ENCODE measurements at places on chromosomes 2 and 18.

DNA sequence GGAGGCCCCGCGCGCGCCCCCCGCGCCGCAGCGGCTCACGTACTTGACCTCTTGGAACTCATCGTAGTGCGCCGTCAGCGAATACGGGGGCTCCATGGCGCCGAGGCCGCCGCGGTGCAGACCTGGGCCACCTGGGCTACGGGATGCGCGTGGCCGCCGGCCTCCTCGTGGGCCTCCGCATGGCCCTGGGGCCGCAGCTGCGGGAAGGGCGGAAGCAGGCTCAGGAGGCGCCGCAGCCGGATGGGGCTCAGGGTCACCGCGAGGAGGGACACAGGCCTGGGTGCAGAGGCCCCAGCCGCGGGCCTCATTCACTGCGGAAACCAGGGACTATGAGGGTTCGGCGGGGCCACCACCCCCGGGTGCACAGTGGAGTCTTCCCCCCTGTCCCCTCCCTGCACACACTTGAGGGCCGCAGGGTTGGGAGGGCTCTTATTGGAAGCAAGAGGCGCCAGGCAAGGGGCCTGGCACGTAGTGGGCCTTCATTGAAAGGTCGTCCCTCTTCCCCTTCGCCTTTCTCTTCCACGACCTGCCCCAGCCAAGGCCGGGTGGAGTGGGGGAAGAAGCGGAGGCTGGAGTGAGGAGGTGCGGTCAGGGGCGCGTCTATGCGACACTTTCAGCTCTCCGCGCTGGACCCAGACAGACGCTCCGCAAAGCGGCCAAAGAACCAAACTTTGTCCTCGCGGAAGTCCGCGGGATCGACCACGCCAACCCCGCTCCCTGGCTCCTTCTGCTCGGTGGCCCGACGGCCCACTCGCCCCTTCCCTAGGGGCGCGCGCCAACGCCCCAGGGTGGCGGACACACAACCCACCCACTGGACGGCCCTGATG lies 863 bp downstream of the ECEL1 start:
- DNase-seq: no peak

GRCh38 chr2:149597668-149598326 lies 10.2 kb upstream of the MMADHC start:
- peak; percentile 71 for DNase-seq

DNA sequence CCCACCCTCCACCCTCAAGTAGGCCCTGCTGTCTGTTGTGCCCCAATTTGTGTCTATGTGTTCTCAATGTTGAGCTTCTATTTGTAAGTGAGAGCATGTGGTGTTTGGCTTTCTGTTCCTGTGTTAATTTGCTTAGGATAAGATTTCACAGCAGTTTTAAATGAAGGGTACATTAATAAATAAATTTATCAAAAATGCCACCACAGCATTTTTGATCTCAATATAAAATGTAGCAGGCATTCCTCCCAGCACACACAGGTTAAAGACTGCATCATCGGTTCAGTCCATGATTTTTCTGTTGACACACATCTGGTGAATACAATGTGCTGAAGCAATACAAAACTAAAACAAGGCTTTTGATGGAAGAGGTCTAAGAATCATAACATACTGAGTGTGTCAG lies 412.0 kb upstream of the LYPD1 start:
- DNase-seq: no peak

DNA sequence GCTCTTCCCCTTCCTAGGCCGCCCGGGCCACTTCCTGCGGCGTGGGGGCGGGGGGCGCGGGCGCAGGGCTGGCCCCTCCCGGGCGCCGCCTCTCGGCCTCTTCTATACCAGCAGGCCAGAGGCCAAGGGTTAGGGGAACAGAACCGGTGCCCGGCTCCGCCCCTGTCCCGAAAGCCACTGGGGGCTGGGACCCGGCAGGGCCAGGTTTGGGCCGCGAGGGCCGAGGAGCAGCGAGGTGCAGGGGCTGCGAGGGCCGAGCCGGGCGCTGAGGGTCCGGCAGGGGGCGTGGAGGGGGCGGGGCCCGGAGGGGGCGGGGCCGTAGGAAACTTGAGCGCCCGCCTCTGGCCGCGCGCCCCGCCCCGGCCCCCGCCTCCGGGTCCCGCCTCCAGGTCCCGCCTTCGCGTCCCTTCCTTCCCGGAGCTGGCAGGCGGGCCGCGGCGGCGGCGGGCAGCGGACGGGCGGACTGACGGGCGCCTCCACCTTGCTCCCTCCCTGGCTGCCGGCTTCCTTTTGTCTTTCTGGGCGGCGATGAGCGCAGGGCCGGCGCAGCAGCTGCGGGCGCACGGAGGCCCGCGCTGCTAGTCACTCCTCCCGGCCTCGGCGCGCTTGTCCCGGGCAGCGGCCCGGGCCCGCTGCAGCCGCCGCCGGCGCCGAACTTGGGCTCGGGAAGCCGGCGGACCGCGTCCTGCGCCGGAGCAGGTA lies at the start of gene HPCAL1:
HPCAL1 (plus strand) TSS at position 426 of the 702 bp plus-strand sequence. CDS start 116,854 bp downstream, outside the sequence.
- DNase-seq: peak; percentile 26

GRCh38 chr2:196274387-196274809 lies 103.0 kb upstream of the STK17B start:
- no peak for DNase-seq

DNA sequence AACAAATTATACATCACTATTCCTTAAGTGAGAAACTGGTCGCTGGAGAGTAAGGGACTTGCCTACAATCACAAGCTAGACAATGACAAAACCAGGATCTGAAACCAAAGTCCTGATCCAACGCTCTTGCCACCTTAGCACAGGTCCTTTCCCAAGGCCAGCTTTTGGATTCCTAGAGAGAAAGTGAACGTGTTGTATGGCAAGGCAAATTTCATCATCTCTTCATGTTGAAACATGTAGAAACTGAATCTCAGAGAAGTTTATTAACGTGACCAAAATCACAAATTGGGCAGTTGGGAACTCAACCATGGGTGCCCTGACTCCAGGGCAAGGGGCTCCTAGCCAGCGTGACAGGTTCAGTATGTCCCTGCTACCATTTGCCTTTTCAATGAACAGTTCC lies 118.2 kb downstream of the VWC2L start:
- no peak for DNase-seq

DNA sequence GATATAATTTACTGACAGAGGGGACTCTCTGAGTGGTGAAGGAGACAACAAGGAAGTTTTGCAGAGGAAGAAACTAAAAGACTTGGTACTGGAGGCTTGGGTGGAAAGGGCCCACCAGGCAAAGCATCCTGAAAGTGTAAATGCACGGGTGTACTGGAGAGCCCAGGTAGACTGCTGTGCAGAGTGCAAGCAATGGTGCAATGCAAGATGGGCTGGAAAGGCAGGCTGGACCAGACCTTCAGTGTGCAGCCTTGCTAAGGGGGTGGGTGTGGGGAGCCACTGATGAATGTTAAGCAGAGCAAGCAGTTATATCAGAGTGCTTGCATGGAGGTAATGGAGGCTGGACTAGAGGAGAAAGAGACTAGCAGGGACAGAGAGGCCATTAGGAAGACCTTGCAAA lies 10.7 kb downstream of the C2orf74 start:
- no peak for DNase-seq

DNA sequence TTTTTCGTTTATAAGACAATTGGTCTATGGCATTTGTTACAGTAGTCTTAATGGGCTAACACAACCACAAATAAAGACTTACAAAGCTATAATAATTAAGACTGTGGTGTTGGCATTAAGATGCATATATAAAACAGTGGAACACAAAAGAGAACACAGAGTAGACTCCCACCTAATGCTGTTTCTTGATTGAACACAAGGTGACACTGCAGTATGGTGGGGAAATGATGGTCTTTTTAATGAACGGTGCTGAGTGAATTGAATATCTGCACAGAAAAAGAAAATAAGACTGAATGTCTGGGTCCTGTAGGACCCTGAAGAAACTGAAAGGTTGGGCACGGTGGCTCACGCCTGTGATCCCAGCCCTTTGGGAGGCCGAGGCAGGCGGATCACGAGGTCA lies 1136.6 kb upstream of the NXPH2 start:
- DNase-seq: no peak

DNA sequence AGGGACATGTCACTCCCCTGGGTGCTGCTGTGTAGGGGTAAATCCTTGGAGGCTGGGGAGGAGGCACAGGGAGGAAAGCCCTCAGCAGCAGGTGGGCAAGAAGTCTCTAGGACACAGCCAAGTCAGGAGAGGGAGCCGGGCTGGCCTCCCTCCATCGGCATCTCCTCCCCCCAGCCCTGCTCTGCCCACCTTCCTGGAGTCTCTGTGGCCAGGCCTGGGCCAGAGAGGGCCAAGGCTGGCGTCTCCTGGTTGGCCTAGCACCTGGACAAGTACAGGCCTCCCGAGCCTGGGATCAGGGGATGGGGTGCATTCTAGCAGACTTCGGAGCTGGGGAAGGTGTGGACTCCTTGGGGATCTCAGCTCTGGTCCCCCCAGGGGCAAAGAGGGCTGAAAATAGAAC lies 1.8 kb downstream of the SPEG start:
- no peak for DNase-seq

GRCh38 chr18:79933765-79934164 lies 17.7 kb downstream of the SLC66A2 start:
- DNase-seq: no peak

DNA sequence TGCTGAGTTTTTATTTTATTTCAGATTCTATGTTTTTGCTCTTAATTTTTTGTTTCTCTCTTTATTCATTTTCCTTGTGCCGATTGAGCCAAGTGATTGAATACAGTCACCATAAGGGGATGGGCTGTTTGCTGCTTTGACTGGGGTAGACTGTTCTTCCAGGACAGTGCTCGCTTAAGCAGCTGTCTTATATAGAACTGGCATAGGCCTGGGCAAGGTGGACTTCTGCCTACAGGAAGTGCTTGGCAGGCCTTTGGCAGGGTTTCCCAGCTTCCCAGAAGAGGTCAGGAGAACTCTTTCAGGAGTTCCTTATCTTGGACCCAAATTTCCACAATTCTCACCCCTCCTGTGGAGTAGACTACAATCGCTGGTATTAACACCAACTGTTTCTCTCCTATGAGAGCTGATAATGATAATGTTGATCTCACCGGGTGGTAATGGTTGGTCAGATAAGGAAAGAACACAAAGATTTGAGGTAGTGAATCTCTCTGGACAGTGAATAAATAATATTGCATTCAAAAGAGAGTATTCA lies 207.5 kb upstream of the ST6GAL2 start:
- no peak for DNase-seq

GRCh38 chr18:48502906-48503305 lies 35.9 kb upstream of the CTIF start:
- DNase-seq: no peak

DNA sequence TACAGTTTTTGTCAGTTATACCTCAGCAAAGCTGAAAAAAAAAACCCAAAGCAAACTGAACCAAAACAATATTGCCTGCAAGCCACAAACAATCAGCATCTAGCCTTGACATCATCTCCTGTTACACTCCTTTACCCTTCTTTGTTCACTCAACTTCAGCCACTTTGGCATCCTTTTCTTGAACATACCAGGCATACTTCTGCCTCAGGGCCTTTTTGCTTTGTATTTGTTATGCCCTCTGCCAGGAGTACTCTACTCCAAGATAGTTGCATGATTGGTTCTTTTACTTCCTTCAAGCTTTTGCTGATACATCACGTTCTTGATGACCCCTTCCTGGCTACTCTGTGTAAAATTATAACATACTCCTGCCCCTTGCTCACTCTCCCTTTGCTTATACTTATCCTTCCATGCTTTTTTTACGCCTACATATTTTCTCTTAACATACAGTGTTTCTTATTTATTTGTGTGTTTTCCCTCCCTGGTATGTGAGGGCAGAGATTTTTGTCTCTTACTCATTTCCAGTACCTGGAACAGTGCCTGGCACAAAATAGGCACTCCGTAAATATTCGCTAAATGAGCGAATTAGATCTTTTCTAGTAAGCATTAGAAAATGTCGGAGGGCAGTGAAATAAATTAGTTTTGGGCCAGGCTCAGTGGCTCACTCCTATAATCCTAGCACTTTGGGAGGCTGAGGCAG lies 12.7 kb downstream of the ABI2 start:
- DNase-seq: peak; percentile 88

GRCh38 chr18:35803551-35803950 lies 168.9 kb upstream of the RMP24 start:
- DNase-seq: no peak

DNA sequence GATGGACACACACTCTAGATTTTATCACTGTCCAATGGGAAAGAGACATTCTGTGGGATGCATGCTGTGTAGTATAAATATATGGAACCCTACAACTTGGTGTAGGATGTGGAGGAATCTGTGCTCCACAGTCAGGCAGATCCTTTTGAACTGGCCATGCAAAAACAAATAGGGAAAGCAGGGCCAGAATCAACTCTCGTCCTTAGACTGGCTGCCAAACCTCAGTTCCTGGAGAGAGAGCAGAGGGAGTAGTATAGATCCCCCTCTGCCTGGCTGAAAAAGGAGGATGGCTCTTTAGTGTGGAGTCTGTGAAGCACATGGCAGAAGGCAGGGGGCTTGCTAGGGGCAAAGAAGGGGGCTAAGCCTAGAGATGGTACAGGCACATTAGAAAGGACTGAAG lies 84.7 kb downstream of the LYPD6 start:
- no peak for DNase-seq

DNA sequence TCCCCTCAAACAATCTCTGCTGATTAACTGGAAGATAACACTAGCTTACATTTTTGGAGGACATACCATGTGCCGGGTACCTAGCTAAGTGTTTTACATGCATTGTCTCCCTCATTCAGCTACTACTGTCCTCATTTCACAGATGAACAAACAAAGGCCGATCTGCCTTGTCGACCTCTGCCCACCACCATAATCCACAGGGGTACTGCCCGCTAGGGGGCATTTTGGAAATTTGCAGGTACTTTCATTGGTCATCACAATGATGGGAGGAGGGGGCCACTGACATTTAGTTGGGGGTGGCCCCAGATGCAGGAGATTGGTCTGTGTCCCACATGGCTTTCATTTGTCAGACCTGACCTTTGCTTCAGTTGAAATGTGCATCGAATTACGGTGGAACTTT lies 3.9 kb upstream of the TMEM163 start:
- no peak for DNase-seq

DNA sequence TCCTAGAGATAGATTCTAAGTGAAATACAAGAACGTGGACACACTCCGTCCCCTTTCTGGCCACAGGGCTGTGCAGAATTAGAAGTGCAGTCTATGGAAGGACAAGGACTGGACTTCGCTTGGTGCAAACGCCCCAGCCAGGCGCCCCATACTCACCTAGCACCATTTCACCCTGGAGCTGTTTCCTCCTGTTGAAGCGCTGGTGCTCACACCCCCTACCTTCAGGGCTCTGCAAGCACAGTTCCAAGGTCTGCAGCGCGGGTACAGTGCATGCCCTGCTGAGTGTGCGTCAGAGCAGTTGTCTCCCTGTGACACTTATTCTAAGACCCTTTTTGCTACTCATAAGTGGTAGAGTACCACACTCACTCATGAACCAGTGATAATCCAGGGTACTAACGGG lies 3.0 kb downstream of the HPCAL1 start:
- no peak for DNase-seq

DNA sequence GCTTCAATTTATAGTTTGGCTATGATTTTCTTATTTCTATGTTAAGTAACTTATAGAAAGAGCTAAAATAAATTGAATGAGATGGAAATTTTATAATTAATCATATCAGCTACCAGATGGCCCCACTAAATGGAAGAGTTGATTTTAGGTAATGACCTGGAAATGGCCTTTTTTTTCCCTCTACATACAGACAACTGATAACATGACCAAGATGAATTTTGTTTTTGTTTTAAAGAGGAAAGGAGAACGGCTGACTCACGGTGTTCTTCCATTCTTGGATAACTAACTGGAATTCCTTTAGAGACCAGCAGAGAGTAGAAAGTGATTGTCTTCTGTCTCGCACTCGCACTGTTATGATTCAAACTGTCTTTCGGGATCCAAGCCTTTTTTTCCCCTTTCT lies 91.0 kb downstream of the TMEM185B start:
- DNase-seq: no peak
